Stimulated activated CD4-positive, alpha-beta T cell treated with anti-CD3 and anti-CD28 coated beads, Interleukin-4, amount 100 ng/mL, for 1 hour (primary cell): ENCODE measurements at places on chromosomes 12 and 14.

DNA sequence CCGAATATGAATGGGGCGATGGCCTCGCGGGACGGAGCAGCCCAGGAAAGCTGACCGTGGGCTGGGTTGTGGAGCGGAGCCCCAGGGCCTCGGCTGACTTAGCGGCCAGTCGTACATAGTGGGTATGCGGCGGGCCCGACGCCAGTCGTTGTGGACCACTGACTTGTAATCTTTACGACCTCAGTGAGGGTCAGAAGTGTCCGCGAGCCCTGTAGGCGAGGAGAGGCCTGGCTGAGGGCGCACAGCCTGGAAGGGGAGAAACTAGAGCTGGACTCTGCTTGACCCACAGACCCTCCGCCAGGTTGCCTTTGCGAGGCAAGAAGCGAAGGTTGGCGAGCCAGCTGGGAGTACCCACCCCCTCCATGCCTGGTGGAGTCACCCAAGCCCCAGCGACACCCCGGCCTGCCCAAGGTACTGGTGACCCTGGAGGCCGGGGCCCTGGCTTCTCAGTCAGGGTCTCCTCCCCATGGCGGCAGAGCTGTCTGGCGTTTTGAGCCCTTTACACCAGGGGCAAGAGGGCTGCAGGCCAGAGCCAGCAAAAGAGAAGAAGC lies 15.6 kb upstream of the DYNC1H1 start:
- DNase-seq = no peak

DNA sequence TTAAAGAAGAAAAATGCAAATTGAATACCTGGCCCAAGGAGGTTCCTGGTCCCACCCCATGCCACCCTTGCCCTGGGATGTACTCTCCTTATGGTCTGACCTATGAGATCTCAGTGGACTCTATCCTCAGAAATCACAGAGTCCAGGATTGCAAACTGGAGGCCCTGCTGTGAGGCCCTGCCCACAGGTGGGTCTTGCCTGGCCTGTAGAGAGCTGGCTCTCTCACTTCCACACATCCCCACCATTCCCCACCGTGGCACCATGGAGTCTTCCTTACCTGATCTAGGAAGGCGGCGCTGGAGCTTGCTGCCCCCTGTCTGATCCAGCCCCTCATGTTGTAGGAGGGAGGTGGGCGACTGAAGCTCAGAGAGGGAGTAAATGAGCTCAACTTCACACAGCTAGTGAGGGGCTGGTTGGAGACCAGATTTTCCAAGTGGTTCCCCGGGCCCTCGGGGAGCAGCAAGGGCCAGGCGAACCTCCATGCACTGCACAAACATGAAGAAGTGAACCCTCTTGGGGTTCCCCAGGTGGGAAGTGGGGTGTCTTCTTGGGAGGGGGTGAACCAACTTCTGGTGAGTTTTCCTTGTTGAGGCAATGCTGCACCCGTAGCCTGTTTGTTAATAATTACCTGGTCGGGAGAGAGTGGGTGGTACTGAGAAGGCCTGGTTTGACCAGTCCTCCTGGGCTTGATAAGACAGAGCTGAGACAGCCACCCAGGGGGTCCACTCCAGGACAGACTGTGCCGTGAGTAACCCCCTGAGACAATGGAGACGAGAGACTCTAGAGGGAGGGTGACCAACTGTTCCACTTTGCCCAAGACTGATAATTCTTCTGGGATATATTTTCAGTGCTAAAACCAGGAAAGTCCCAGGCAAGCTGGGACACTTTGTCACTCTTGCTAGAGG lies at the start of gene SERPINA4:
SERPINA4 (plus strand) TSS at position 692 of the 905 bp plus-strand sequence. CDS start 2,041 bp downstream, outside the sequence.
- DNase-seq = no peak

GRCh38 chr12:42732908-42733411 lies 143.4 kb upstream of the PRICKLE1 start:
- DNase-seq = no peak

DNA sequence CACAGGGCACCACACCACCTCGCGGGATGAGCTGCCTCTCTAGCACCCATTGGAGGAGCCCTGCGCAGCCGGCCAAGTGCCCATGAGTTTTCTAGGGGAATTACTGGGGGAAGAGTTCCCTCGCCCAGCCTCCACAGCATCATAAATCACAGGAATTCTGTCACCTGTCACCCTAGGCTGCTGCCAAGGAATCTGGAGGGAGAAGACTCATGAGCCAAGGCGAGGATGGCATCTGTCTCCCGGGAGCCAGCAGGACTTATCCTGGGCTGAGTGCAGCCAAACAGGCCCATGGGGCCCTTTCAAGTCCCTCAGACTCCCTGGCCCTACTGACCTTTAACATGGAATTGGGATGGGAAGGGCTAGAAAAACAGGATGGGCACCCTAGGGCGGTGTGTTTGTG lies 7.8 kb upstream of the OTUB2 start:
- no peak for DNase-seq

- DNase-seq = no peak
These were observed 94.5 kb downstream of the TMX1 start for GRCh38 chr14:51334566-51334965.

- DNase-seq = no peak
These were observed 2.8 kb upstream of the KCNK13 start for GRCh38 chr14:90058876-90059458.

DNA sequence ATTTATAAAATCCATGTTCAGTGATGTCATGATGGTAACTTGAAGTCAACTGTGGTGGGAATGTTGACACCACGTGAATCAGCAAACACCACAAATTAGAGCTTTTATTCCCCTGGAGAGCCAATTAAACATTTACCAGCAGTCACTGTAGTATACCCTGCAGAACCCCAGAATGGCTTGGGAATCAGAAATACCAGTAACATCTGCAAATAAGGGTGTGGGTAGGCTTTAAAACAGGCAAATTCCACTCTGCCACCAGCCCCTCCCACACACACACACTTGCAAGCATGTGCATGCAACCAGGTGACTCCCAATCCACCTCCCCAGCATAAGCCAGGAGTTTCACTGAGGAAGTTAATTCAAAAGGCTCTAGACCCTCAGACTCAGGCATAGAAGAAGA lies 63.6 kb upstream of the TMEM263 start:
- no peak for DNase-seq

DNA sequence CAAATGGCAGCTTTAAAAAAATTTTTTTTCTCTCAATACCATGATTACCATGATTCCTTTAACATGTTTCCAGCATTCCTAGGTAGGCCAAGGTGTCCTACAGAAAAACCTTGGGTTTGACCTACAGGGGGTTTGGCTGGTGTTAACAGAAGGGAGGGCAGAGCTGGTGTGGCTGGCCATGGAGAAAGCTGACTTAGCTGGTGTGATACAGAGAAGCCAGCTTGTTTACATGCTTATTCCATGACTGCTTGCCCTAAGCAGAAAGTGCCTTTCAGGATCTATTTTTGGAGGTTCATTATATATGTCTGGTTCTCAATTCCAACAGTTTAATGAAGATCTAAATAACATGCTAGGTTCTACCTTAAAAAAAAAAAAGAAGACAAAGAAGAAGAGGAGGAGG lies 68.6 kb downstream of the EEA1 start:
- DNase-seq = no peak

DNA sequence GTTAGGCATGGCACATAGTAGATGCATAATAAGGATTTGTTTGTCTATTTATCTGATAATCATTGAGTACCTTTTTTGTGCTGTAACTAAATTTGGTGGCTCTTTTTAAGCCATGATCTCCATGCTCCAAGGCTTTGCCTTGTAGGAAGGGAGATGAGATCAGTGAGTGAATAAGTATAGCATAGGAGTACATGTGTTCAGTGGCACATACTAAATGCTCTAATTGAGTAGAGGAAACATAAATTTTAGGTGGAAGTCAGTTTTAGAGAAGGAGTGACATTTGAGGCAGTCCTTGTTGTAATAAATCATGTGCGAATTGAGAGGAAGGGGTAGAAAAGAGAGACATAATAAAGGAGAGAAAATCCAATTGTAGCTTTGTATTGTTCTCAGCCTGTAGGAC lies 482.6 kb downstream of the NRXN3 start:
- no peak for DNase-seq

DNA sequence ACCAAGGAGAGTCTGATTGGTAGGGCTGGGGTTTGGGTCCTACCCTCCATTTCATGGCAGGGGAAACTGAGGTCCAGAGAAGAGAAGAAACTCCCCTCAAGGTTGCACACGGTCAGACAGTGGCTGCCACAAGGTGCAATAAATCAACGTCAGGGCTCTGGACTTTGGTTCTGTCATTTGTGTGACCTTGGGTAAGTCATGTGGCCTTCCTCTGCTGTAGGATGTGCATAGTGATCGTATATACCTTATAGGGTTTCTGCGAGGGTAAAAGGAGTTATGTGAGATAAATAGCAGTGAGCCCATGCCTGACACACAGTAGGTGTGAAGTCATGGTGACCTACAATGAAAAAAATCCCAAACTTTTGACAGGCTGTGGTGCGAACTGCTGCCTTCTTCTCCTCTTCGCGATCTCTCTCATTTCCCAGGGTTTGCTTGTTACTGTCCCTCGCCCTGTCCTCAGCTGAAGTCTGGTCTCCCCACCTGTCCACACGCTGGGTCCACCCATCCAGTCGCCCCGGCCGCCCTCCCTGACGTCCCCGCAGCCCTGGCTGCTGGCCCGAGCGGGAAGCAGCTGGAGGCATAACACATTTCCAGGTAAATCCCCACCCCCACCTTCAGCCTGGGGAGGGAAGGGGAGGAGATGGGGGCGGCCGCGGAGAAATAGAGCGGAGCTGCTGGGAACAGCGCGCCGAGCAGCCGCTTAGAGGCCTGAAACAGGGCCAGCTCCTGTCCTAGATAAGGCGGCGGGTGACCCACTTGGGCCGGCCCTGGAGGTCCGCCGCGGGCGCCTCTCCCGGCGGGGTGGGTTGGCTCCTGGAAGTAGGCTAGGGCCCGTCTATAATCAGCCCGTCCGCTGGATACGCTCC lies 1.8 kb upstream of the FAM222A start:
- no peak for DNase-seq

GRCh38 chr12:107322063-107322462 lies 228.7 kb upstream of the CRY1 start:
- DNase-seq = no peak

GRCh38 chr12:9378430-9378835 lies 170.2 kb upstream of the PZP start:
- no peak for DNase-seq

DNA sequence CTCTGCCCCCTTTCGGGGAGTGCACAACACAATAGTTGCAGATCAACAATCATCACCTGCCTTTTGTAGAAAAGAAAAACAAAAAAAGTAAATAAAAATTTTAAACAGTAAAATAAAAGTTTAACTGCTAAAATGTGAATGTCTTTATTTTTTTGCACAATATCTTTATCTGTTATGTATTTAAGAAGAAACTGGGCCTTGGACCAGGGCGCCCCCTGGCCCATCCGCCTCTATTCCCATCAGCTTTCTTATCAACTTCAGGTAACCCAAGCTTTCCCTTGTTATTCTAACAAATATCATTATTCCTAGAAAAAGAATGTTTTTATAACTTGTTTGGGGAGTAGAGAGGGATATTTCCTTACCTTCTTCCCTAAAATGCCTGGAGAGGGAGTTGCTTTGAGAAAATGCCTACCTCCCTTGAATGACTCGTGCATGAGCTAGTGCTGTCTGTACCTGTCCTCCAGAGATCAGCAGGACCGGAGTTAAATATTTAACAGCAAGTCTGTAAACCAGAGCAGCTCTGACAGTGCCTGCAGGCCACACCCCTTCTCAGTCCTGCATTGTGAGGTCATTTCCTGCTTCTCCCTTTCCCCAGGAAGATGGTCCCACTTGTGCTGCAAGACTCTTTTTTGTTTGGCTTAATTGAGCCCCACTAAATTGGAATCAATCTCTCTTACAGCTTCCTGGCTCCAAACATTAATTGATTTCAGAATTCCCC lies 192.8 kb upstream of the RGS6 start:
- no peak for DNase-seq

- no peak for DNase-seq
These were observed 408.3 kb downstream of the AACS start for GRCh38 chr12:125473501-125473900.

DNA sequence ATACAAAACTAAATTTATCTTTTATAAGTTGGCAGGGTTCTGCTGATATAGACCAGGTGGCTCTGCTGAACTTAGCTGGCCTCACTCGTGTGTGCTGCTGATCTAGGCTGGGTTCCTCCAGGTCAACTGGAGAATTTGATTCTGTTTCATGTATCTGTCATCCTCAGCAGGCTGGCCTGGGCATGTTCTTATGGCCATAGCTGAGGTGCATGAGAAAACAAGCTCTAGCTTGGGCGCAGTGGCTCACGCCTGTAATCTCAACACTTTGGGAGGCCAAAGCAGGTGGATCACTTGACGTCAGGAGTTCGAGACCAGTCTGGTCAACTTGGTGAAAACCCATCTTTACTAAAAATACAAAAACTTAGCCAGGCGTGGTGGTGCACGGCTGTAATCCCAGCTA lies 24.3 kb upstream of the BCL2L14 start:
- no peak for DNase-seq

GRCh38 chr14:44701563-44702263 lies 194.6 kb upstream of the FSCB start:
- DNase-seq = no peak
